ENCODE measurements at places on chromosomes 11 and 22.

- no peak for ATAC-seq
Observed at GRCh38 chr22:36746375-36746970, 29.4 kb downstream of the IFT27 start.

- ATAC-seq = peak; percentile 28
Observed at GRCh38 chr11:128512474-128512996, 74.8 kb downstream of the ETS1 start.

GRCh38 chr11:9923280-9923679 lies 259.4 kb downstream of the SWAP70 start:
- no peak for ATAC-seq

DNA sequence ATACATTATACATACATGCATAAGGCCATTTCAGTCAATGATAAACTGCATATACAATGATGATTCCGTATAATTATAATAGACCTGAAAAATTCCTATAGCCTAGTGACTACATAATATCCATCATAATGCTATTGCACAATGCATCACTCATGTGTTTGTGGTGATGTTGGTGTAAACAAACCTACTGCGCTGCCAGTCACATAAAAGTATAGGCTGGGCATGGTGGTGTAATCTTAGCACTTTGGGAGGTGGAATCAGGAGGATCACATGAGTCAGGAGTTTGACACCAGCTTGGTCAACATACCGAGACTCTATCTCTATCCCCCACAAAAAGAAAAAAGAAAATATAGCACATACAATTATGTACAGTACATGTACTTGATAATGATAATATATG lies 163.7 kb upstream of the DDI1 start:
- ATAC-seq = no peak

DNA sequence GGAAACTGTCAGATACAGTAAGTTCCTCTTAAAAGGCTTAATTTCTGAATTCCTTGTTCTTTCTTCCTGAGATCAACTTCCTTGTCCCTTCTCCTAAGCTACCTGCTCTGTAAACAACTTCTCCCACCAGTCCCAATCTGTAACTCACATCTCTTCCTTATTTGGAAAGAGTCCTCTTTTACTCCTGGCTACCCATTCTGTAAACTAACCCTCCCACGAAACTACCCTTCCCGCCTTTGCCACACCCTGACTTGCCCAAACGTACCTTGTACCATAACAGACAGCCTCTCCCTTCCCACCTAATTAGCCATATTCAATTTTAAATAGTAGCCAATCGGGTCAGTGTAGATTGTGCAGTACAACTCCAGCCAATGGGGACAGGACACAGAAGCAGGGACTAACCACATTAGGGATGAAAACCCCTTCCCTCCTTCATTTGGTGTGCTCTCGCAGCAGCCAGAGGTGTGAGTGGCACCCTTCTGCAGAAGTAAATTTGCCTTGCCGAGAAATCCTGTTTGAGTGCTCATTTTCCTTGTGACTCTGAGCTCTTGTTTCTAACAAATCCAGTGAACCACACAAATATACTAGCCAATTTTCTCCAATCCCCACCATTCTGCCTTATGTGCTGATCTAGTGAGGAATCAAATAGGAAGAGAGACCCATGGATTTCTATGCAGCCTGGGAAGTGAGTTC lies 49.5 kb downstream of the ZNF280B start:
- no peak for ATAC-seq

GRCh38 chr11:126345759-126346585 lies 9.5 kb upstream of the ST3GAL4 start:
- ATAC-seq = no peak

DNA sequence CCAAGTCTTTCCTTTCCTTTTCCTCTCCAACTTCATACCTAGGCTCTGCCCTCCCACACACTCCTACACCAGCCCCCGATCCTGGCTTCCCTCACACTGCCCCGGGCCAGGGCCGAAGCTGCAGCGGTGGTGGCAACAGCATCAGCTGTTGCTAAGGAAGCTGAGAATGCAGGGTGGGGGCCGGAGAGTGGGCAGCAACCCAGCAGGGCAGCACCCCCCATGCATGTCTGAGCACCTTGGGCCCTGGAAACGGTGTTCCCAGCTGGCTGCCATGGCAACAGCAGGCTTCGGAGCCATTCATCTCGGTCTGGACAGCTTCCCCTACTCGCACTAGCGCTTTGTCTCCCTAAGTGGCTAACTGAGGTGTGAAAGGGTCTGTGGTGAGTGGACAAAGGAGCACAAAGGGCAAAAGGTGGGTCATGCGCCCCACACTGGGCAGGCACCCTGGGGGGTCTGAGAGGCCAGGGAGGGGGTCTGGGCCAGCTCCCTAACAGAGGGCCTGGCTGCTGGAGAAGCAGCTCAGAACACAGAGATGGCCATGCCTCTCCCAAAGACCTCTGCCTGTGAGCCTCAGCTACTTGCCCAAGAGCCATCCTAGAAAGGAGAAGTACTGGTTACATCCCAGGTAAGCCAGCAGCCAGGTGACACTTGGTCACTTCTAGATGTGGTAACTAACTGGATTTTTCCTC lies 42.1 kb upstream of the JAM3 start:
- ATAC-seq = no peak

GRCh38 chr22:41699264-41700107 lies at the start of gene MEI1:
Gene MEI1 (plus strand): TSS chr22:41699503. CDS start chr22:41699539, 36 bp downstream.
- peak; percentile 77 for ATAC-seq

- no peak for ATAC-seq
Observed at GRCh38 chr11:134240592-134240991, 12.6 kb downstream of the THYN1 start.

GRCh38 chr11:17026487-17027082 lies 12.4 kb upstream of the PLEKHA7 start:
- ATAC-seq = no peak

DNA sequence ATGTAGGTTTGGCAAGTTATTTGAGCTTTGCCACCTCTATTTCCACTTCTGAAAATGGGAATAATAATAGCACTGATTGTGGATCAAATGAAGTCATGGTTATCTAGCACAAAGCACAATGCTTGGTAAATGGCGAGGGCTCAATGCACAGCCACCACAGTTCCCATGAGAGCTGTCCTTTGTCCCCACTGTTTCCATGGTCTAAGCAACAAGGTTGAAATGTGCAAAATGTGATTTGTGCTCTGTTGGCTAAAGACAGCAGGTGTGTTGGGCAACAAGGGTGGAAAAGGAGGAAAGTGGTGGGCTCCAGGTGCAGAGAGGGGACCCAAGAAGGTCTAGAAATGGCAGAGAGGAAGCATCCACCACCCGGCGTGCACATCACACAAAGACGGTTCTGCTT lies 200.5 kb downstream of the TRIM29 start:
- no peak for ATAC-seq

- no peak for ATAC-seq
Observed at GRCh38 chr22:37751449-37752188, 54.8 kb downstream of the TRIOBP start.

DNA sequence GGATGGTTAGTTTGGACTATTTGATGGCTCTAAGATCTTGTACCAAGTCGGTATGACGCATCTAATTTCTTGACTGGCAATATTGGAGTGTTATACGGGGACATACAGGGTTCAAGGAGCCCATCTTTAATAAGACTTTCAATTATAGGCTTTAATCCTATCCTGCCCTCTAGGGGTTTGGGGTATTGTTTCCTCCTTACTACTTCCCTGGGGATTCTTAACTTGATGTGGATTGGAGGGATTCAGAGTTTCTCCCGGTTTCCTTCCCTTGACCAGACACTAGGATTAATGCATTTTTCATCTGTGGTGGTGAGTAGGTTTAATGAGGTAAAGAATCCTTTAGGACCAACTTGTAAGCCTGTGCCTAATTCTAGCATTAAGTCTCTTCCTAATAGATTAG lies 18.8 kb downstream of the CYP2D6 start:
- no peak for ATAC-seq

DNA sequence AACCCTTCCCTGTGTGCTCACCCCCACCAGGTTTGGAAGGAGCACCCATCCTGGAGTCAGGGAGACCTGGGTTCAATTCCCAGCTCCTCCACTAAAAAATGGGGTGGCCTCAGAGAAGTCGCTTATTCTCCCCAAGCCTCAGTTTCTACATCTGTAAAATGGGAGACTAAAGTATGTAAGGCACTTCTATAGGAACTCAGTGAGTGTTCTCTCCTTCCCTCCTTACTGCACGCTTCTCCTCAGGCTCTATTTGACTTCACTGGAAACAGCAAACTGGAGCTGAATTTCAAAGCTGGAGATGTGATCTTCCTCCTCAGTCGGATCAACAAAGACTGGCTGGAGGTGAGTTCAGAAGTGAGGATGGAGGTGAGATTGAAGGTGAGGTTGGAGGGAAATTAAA lies 11.3 kb downstream of the NCF4 start:
- ATAC-seq = no peak

DNA sequence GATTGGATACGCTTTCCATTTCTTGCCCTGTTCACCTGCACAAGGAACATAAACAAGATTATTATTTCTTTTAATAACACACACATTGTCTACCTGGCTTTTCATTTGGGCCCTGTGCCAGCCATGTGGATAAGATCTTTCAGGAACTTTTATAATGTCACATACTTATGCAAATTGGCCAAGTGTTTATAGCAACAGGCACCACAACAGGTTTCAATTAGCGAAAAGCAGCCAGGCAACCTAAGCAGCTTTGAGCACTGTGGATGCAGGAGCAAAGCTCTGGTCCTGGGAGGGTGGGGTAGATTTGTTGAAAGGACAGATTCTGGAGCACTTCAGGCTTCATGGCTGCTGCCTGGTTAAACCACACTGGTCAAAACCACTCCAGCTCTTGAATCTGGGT lies 217.4 kb downstream of the BARX2 start:
- ATAC-seq = no peak

DNA sequence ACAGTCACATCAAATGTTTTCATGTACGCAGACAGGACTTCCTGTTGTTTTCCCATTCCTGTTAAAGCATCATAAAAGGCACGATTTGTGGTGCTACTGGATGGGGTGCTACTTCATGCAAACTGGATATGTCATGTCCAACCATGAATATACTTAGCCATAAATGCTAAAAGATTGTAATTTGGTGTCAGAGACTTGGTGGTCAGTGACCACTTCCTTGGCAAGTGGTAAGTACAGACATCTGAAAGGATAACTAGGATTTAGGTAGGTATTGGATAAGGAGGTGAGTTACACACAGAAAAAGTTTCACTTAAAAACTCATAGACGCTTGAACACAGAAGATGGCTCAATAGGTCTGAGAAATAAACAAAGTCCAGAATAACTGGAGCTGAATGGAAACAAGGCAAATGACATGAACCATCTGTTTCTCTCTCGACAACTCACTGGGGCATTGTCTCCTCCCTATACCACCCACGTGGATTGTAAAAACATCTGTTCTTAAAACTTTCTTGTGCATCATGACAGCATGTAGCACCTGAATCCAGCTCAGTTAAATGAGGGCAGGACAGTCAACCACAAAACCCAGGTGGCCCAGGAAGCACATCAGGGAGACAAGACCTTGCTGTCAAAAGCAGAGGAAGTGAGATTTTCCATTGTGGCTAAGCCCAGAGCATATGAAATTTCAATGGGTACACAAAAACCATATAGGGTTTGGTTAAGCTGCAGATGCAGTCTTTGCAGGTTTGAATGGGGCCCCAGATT lies 22.1 kb upstream of the IGLL5 start:
- peak; percentile 44 for ATAC-seq

DNA sequence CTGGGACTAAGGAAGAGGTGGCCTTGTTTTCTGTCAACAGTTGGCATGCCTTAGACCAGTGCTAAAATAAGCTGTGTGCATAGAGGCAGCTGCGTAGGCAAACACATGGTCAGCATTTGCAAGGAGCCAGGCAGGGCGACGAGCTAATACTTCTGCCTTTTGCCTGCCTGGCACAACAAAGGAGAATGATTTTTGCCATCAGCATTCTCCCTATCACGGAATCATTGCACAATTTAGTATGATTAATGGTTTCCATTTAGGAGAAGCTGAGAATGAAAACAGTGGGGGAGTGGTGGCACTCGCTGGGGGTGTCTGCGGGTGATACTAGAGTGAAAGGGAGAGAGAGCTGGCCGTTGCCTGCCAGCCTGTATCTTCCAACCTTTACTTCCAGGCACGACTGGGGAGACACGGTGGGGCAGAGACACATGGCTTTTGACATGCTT lies 336.0 kb downstream of the CADM1 start:
- no peak for ATAC-seq

GRCh38 chr22:46366801-46367706 lies 31.5 kb downstream of the TRMU start:
- no peak for ATAC-seq

All from activated CD4-positive, CD25-positive, alpha-beta regulatory T cell treated with anti-CD3 and anti-CD28 coated beads, Interleukin-2, amount 50 U/mL, for 24 hours (primary cell).